ENCODE measurements at places on chromosomes 7 and 10. TPM values are rescaled to one million over a fixed set of nuclear protein-coding genes. Genes with fewer than 3 reads are reported as not detected.

The SDK1 gene
- 0.44 TPM for polyA plus RNA-seq

The LEP gene
- not detected for polyA plus RNA-seq

The WASHC2C gene
- polyA plus RNA-seq, result 12.6 TPM

The ASB10 gene
- polyA plus RNA-seq, result not detected

The GIMAP5 gene
- polyA plus RNA-seq, result 0.26 TPM

The DPYSL4 gene
- not detected for polyA plus RNA-seq

GRCh38 chr7:121797657-121798452, 75.1 kb upstream of the PTPRZ1 start:
- peaks cover 8% of the 10 kb centered on the region for H3K27me3 ChIP-seq
- H3K4me3 ChIP-seq, result no peak overlapping the region
- H3K36me3 ChIP-seq, result no peaks in the 10 kb centered on the region

DNA sequence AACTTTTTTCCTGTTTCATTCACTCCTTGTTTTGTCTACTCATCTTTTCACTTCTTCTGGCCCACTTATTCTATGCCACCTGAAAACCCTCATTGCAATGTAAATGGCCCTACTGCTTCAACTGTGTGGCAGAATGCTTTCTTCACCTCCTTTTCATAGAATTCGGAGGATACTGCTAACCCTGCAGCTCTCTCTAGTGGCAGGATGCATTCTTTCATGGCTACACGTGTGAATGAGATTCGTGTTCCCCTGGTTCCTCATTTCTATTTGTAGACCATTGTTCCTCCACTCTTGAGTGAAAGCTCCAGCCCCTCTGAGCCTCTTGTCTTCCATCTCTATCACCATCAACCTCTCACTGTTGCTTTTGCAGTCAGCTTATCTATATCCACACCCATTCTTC, 20.9 kb upstream of the CYP26C1 start:
- peak; percentile 18 for DNase-seq
- H3K27me3 ChIP-seq, result no peaks in the 10 kb centered on the region

- peak; percentile 85 for DNase-seq
- H3K4me1 ChIP-seq, result peaks cover 5% of the 10 kb centered on the region
- peaks cover 4% of the 10 kb centered on the region for H3K36me3 ChIP-seq
- no peaks in the 10 kb centered on the region for H3K27me3 ChIP-seq
Observed at GRCh38 chr7:30445770-30446169, 32.8 kb downstream of the NOD1 start.

DNA sequence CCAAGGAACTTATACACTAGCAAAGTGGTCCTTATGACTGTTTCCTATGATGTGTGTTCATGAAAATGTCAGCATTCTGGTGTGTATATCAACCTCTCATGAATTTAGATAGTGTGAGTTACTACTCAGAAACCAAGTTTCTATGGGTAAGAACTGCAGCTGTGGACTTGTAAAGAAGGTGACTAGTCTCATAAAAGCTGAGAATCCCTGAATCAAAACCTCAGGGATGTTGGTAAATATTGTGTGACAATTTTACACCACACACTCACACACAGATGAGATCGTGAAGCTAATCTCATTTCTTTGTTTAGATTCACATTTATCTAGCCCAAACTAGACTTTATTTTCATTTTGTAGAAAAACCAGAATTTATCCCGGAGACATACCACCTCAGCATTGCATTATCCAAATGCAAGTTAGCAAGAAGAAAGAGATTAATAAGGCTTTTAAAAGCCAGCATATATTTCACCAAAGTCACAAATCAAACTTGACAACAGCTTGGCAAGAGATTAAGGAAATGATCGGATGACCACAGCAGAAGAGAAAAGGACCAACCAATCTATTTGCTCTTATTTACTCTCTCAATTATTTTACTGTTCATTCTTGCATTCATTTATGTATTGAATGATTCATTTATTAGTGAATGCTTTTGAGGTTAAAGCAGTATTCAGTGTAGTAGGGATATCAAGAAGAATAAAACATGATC, 92.9 kb downstream of the PLXDC2 start:
- no peak for DNase-seq
- H3K4me1 ChIP-seq, result no peaks in the 10 kb centered on the region
- H3K27ac ChIP-seq, result no peak overlapping the region
- H3K4me3 ChIP-seq, result no peak overlapping the region
- H3K36me3 ChIP-seq, result no peaks in the 10 kb centered on the region
- H3K27me3 ChIP-seq, result no peaks in the 10 kb centered on the region

DNA sequence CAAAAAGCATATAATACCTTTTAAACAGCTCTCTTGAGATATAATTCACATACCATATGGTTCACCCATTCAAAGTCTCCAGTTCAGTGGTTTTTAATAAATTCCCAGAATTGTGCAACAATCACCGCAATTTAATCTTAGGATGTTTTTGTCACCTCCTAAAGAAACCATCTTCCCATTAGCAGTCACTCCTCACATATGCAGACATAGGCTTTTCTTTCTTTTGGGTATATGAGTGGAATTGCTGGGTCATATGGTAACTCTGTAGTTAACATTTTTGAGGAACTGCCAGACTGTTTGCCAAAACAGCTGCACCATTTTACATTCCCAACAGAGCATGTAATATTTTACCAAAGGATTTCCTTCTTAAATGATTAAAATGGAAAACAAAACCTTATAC, 57.0 kb downstream of the CC2D2B start:
- H3K4me1 ChIP-seq, result peaks cover 11% of the 10 kb centered on the region
- H3K27ac ChIP-seq, result no peak overlapping the region
- no peaks in the 10 kb centered on the region for H3K36me3 ChIP-seq
- H3K27me3 ChIP-seq, result no peaks in the 10 kb centered on the region
- DNase-seq, result no peak
- no peak overlapping the region for H3K4me3 ChIP-seq

- H3K4me1 ChIP-seq, result no peaks in the 10 kb centered on the region
- no peak overlapping the region for H3K4me3 ChIP-seq
- DNase-seq, result no peak
- no peak overlapping the region for H3K27ac ChIP-seq
Observed at GRCh38 chr7:95669513-95669912, 73.2 kb upstream of the PDK4 start.

GRCh38 chr7:84294847-84295455, 100.4 kb upstream of the SEMA3A start:
- no peaks in the 10 kb centered on the region for H3K27me3 ChIP-seq
- DNase-seq, result no peak
- H3K4me1 ChIP-seq, result no peaks in the 10 kb centered on the region
- H3K36me3 ChIP-seq, result no peaks in the 10 kb centered on the region

DNA sequence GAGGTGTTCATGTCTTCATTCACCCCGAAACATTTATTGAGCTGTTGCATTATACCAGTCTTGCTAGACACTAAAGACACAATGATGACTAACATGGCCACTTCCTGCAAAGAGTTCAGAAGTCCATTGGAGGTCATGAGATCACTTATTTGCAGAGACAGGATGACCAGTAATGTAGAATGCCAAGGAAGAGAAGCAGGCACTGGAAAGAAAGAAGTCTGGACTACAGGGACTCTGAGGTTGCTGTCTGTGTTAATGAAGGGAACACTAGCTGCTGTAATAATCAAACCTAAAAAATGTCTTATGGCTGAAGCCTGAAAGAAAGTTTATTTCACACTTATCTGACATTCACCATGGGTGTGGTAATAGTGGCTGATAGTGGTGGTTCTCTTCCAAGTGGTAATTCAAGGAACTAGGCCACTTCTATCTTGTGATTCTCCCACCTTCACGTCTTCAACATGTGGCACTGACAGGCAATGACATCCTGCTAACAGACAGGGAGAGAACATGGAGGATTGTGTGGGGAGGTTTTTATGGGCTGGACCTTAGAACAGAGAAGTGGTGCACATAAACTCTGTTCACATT, 89.2 kb upstream of the MKLN1 start:
- no peaks in the 10 kb centered on the region for H3K36me3 ChIP-seq
- DNase-seq, result no peak
- H3K4me3 ChIP-seq, result no peak overlapping the region
- H3K4me1 ChIP-seq, result peaks cover 6% of the 10 kb centered on the region
- H3K27ac ChIP-seq, result no peak overlapping the region
- H3K27me3 ChIP-seq, result no peaks in the 10 kb centered on the region

GRCh38 chr10:60958892-60959601, 15.1 kb upstream of the RHOBTB1 start:
- no peak overlapping the region for H3K27ac ChIP-seq
- DNase-seq, result no peak

GRCh38 chr7:127938588-127938987, 92.6 kb downstream of the LRRC4 start:
- H3K36me3 ChIP-seq, result peaks cover 24% of the 10 kb centered on the region
- H3K4me3 ChIP-seq, result no peak overlapping the region
- H3K27ac ChIP-seq, result no peak overlapping the region
- no peaks in the 10 kb centered on the region for H3K27me3 ChIP-seq

DNA sequence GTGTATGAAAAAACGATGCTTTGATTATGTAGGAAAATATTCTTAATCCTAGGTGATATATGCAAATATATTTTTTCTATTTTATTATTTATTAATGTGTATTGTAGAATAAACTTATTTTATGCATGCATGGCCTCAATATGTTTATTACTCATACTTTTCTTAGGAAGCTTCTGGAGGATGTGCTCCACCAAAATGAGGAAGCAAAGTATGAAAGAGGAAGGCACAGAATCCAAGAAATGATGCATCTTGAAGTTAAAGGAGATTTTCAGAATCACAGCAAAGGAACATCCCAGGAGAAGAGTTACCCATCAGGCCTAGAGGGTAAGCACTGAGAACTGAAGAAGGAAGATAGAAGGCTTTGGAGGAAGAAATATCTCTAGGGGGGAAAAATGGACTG, 35.0 kb upstream of the MRPS16 start:
- no peak overlapping the region for H3K27ac ChIP-seq
- no peaks in the 10 kb centered on the region for H3K4me1 ChIP-seq
- no peak for DNase-seq

DNA sequence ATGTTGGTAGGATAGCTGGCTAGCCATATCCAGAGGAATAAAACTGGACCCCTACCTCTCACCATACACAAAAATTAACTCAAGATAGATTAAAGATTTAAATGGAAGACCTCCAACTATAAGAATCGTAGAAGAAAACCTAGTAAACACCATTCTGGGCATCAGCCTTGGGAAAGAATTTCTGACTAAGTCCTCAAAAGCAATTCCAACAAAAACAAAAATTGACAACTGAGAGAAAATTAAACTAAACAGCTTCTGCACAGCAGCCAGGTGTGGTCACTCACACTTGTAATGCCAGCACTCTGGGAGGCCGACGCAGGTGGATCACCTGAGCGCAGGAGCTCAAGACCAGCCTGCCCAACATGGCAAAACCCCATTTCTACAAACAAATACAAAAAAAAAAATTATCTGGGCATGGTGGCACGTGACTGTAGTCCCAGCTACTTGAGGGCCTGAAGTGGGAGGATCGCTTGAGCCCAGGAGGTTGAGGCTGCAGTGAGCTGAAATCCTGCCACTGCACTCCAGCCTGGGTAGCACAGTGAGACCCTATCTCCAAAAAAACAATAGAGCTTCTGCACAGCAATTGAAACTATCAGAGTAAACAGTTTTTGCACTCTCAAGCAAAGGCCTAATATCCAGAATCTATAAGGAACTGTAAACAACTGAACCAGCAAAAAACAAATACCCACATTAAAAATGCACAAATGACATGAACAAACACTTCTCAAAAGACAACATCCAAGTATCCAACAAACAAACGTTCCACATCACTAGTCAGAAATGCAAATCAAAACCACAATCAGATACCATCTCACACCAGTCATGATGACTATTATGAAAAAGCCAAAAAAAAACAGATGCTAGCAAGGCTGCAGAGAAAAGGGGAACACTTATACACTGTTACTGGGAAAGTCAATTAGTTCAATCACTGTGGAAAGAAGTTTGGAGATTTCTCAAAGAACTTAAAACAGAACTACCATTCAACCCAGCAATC, 4.8 kb downstream of the CRPPA start:
- H3K36me3 ChIP-seq, result no peaks in the 10 kb centered on the region
- no peak overlapping the region for H3K4me3 ChIP-seq
- peaks cover 16% of the 10 kb centered on the region for H3K4me1 ChIP-seq
- H3K27me3 ChIP-seq, result no peaks in the 10 kb centered on the region
- no peak for DNase-seq

DNA sequence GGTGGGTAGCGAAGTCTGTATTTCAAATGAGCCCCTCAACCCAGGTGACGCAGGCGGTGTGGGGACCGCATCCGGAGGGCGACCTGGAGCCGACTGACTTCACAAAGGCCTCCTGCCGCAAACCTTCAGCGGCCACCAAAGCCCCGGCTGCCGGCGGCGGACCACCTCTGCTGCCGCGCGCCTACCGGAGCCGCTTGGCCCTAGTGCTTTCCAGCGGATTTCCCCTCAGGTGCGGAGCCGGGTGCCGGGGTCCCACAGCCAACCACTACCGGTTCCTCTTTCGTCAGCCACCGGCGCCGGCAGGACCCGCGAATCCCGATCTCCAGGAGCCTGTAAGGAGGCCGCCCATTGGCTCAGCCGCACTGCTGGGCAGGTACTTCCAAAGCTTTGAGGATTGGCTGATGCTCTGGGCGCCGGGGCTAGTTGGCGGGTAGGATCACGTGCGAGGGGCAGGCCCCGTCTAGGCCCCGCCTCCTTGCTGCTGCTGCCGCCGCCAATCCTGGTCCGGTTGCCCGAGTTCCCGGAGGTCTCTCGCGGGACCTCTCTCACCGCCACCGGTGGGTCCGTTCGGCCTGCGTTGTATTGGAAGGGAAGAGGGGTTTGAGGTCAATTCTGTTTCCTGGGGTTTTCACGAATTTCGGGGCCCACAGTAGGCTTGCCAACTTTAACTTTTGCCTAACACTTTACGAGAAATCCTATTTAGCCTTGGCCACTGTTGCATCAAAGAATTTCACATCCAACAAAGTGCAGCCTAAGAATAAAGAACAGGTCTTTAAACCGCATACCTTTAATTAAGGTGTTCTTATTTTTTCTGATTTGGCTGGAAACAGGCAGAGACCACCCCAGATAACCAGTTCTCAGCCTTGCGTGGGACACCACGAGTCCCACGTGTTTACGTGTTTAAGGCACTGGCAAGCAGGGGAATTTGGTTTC, at the start of gene GSTO2:
Gene GSTO2, plus strand, starts transcription at position 472 of the 933 bp plus-strand sequence. CDS start 5,732 bp downstream, outside the sequence.
- peak; percentile 98 for DNase-seq
- H3K27ac ChIP-seq, result peak within 1 kb of the TSS; percentile 97
- no peaks in the 10 kb centered on the region for H3K27me3 ChIP-seq
- H3K4me1 ChIP-seq, result peaks cover 17% of the 10 kb centered on the region

GRCh38 chr7:139774376-139774775, 3.4 kb downstream of the HIPK2 start:
- no peaks in the 10 kb centered on the region for H3K27me3 ChIP-seq
- H3K4me3 ChIP-seq, result no peak overlapping the region
- H3K4me1 ChIP-seq, result peaks cover 44% of the 10 kb centered on the region

Measured in naive B cell (primary cell).